ENCODE measurements at places on chromosomes 3 and 15.

DNA sequence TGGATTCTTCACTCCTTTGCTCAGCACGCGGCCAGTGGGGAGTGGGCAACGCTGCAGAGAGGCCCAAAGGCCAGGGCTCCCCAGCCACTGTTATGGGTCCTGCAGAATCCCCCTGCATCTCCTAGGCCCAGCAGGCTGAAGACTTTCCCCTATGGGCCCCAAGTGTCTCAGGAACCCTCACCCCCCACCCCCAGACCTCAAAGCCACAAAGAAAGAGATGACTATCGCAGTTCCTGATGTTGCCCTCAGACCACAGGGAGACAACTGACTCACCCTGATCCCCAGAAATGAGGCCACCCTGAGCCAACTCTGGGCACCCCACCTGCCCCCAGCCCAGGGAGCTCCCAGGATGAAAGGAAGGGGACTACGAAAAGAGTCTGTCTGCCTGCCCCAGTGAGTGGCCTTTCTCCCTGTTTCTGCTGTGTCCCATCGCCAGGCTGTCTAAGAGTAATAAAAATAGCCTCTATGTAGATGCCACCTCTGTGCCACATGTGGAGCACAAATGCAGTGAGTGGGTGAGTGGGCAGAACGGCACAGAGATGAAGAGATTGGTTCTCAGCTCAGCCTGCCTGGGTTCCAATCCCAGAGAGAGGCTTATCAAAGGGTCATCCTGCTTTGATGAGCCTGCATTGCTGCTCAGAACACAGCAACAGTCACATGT, 283.0 kb downstream of the UACA start:
- DNase-seq: peak; percentile 20

GRCh38 chr15:63870487-63871209, 36.9 kb upstream of the HERC1 start:
- DNase-seq: peak; percentile 15

DNA sequence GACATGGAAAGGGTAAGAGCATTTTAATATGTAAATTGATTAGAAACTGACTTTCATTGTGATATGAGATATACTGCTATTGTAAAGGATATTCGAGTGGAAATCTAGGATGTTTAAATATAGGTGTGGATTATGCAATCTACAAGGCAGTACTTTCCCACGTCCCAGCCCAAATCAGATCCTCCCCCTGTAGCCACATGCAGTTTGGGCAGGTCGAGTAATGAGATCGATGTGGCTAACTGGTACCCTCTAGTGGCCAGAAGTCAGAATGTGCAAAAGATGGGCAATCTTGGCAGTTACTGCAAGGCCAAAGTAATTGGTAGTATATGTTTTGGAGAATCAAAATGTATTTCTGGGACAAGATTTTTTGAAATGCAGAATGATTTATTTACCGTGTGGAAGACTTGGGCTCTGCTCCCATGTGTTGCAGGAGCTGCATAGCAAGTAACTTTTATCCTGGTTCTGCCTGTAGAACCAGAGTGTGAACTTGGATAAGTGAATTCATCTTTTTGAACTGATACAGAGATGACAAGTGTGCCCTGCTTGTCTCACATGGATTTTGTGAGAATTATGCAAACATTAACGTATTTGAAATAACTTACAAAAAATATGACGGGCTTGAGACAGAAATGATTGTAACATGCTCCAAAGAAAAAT, 94.5 kb upstream of the ADAMTSL3 start:
- DNase-seq: peak; percentile 58

GRCh38 chr3:107498646-107499045, 24.1 kb upstream of the BBX start:
- no peak for DNase-seq

GRCh38 chr15:31216215-31216911, 110.3 kb upstream of the KLF13 start:
- DNase-seq: peak; percentile 91

DNA sequence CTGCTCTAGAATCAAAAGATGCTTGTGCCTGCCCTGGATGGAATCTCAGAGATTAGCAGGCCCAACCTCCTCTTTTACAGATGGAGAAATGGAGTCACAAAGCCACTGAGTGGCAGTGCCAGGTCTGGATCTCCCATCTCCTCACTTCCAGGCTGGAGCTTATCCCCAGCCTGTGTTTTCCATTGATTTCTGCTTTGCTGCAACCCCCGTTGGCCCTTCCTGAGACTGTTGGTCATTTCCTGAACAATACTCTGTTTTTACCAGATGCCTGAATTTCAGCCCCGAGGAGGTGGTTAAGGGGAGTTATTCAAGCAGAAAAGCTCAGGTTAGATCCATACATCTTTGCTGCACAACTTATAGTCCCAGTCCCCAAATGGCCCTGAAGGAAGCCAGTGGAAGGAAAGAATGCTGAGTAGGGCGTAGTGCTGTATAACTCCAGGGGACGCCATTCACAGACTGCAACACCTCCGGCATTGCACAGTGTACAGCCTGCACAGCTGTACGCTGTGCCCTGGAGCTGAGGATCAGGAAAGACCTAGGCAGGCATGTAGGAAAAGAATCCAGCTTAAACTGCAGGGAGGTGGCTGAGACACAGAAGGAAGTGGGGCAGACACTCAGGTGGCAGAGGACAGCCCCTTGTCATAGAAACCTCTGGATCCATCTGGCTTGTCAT, 77.5 kb downstream of the RPLP1 start:
- no peak for DNase-seq

GRCh38 chr15:37037850-37038715, 62.3 kb downstream of the MEIS2 start:
- DNase-seq: no peak

DNA sequence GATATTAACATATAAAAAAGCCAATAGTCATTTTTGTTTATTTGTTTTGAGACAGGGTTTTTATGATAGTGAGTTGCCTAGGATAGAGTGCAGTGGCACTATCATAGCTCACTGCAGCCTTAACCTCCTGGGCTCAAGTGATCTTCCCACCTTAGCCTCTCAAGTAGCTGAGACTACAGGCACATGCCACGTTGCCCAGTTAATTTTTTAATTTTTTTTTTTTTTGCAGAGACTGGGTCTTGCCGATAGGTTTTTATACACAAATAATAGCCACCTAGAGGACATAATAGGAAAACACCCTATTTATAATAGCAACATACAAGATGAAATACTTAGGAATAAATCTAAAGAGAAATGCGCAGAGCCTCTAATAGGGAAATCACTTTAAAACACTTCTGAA, 13.3 kb downstream of the EIF3J start:
- no peak for DNase-seq

GRCh38 chr3:102972350-102972749, 537.5 kb downstream of the ZPLD1 start:
- DNase-seq: no peak

GRCh38 chr3:147409143-147410115, at the start of gene ZIC1:
ZIC1 (plus strand) TSS chr3:147409365; CDS start chr3:147410113, 748 bp downstream.
- DNase-seq: no peak

- no peak for DNase-seq
Measured at GRCh38 chr15:41606997-41607396, 48.0 kb downstream of the TYRO3 start.

DNA sequence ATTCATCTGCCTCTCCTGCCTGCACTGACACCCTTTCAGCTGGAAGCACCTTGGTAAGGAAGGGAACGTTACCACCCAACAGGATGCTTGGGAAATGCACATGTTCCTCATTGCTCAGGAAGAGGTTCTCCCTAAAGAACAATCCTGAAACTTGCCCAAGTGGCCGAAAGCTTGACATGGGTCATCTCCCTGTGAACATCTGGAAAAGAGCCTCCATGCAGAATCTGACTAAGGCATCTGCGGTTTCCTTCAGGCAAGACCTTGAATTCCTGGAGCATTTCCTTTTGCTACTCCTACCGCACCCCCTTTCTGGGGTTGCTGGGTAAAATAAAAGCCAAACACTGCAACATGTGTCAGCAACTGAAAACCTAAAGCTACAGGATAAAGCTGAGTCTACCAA, 68.7 kb upstream of the SNRK start:
- no peak for DNase-seq

DNA sequence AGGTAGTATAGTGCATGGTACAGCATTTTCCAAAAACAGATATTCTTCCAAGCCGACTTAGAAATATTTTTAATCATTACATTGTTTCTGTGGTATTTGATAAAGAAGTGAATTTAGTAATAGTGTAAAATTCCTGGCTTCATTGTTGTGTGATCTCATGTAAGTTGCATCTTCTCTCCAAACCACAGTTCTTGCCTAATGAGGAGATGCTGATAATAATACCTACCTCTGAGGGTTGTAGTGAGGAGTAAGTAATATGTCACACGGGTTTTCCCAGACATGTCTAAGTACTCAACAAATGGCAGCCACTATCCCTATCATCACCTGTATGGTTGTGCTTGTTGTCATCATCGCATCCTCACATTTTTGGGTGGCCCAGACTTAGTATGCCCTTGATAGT, 167.3 kb downstream of the SLCO3A1 start:
- DNase-seq: no peak

DNA sequence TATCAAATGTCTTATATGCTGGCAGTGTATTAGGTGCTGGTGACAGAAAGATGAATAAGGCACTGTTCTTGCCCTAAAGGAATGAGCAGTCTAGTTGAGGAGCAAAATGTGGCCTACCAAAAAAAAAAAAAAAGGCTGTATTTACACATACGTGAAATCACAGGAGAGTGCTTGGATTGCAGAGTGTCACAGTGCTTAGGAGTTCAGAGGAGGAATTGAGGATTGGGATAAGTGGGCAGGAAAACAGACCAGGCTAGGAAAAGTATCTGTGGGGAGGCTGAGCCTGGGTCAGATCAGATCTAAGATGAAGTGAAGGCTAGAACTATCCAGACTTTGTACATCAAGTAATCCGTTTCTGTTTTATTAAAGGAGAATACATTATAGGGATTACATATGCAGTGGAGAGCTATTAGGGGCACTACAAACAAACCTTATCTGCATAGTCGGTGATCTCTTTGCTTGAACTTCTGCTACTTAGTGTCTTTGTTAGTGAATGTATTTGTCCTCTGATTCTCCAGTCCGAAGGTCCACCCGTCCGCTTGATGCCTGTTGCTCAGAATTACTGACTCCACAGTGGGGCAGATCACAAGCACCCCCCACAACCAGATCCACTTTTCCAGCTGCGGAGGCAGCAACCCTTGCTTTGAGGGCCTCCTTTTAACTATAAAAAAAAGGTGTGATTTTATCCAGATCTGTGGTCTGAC, 80.0 kb downstream of the FNDC3B start:
- DNase-seq: no peak

GRCh38 chr3:100069472-100069871, 44.8 kb downstream of the FILIP1L start:
- peak; percentile 80 for DNase-seq

GRCh38 chr3:25648925-25649830, 15.5 kb downstream of the TOP2B start:
- DNase-seq: no peak

GRCh38 chr3:38238416-38239008, 27.1 kb upstream of the SLC22A13 start:
- DNase-seq: no peak

DNA sequence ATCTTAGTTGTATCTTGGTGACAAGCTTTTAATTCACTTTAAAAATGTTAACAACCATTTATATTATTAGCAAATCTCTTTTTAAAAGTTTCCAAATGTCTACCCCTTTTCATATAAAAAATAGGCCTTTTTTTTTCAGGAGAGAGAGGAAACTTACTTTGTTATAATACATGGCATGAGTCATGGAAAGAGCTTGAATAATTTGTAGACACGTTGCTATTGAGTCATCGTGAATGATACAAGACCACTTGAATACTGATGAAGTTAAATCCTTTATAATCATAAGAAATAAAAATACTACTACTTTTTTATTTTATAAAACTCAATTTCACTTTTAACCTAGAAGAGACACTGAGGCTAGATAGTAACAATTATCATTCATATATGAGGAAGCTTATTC, 70.3 kb upstream of the BBX start:
- DNase-seq: no peak

GRCh38 chr3:87136066-87136596, 91.0 kb upstream of the CHMP2B start:
- DNase-seq: no peak

DNA sequence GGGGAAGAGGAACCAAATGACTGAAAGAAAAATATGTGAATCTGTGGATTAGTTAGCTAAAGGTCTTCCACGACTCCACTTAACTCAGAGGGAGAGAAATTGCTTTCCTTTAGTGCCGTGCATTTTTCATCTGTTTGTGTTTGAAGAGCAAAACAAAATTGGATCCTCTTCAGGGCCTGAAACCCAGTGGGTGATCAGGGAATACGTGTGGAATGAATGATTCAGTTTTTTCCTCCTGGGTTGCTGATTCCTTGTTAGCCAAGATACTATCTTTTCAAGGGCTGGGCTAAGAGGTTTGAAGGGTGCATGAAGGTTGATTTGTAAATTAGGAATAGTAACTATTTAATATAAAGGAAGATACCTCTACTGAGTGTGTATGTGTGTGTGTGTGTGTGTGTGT, 61.0 kb downstream of the TPRG1 start:
- DNase-seq: no peak

All from AML-193 (cell line).